Right atrium auricular region (tissue), 2 donors: ENCODE measurements at places on chromosomes 7 and 10. TPM values are rescaled to one million over a fixed set of nuclear protein-coding genes. Genes with fewer than 3 reads are reported as not detected.

SPDYE11 gene
- not detected for total RNA-seq

DNA sequence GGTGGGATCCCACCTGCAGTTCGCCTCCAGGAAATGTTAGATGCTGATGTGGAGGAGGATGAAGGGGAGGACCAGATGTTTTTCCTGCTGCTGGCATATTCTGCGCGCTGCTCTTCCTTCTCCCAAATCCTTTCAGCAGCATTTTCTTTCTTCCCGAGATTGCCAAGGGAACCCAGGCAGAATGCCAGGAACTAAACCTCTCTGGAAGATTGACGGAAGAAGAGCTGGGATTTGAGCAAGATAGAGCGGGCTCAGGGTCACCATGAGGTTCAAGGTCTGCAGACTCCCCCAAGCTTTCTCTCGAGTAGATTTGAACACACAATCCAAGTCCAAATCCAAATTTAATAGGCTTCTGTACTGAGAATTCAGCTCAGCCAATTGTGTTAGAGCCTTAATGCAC lies 345.2 kb upstream of the C7orf33 start:
- no peak for DNase-seq

DNA sequence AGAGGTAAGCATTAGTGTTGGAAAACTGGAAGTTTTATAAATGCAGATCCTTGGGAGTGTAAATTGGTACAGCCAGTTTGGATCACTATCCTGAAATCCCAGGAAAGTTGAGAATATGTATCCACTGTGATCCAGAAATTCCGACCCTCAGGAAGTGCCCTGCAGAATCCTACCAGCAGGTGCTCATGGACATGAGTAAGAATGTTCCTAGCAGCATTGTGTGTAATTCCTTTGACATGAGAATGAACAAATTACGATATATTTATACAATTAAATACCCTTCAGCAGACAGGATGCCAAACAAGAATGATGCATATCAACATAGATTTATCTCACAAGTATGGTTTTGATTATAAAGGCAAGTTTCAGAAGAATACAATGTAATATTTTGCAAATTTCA lies 181.6 kb downstream of the XPNPEP1 start:
- DNase-seq = no peak

DNA sequence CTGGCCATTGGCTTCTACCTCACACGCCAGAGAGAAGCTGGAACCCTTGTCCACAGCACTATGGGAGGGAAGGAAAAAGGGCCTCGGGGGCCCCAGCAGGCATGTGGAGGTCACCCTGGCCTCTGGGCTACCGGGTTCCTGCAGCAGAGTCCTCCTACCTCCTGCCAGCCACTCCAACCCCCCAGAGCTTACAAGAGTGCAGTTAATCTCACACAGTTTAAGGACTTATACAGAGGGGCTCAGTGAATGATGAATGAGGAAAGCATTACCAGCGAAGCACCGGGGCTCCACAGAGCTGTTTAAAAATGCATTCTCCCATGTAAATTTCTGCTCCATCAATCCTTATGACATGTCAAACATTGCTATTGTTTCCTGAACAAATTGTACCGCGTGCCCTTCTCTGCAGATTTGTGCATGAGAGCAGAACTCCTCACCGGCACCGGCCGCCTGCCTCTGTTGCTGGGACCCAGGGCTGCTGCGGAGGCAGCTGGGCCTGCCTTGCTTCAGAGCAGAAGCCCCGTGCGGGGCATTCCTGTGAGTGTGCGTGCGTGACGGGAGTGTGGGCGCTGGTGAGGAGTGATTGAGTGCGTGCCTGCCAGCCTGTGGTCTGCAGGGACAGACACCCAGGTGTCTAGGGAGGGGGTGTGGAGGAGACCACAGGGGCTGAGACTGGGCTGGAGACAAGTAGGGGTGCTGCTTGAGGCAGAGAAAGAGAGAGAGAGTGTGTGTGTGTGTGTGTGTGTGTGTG lies 52.8 kb downstream of the C10orf105 start:
- DNase-seq = no peak
